ENCODE measurements at places on chromosomes 12 and 14.

DNA sequence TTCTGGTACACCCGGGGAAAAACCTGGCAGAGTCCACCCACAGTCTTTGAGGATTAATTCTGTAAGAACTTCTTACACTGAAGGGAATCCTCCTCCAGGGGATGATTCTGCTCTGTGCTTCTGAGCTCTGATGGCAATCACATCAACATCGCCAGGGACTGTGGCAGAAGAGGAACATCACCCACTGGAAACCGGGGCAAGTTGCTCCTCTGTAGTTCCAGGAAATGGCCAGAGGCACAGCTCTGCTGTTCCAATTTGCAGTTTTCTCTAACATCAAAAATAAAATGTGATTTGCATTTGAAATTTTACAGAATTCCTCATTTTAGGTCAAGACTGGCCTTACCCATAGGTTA lies 207.6 kb downstream of the DAD1 start:
- no peak for DNase-seq

GRCh38 chr12:14768823-14769405 lies 34.4 kb downstream of the WBP11 start:
- peak; percentile 13 for DNase-seq

DNA sequence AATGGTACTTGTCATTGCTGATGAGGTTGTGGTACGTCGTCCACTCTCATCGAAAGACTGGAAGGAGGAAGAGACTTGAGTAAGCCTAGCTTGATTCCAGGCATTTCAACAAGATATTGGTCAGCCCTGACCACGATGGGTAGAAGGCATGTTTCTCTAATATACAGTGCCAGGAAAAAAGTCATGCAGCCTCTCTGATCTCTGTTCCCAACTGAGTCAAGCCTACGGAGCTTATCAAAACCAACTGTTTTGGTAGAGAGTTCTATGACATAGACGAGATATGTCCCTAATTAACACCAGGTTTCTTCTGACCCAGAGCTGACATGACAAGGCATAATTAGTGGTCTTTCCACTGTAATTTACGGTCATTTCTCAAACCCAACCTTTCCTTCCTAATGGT lies 58.5 kb downstream of the NIN start:
- DNase-seq: no peak

GRCh38 chr12:48973941-48974673 lies 2.6 kb upstream of the WNT10B start:
- DNase-seq: peak; percentile 72

DNA sequence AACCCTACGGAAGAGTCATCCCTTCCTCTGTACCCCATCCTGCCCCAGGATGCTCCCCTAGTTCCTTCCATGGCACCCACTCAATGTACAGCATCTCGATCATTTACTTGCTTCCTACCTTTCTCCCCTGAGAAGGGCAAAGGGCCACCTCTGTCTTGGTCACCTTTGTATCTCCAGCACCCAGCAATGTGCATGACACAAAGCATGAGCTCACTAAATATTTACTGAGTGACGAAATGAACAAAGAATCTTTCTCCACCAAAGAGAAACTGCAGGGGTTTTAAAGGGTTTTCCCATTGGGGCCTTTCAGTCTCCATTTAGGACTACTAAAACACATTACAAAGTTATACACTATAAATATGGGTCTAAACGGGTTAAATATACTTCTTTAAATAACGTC lies 30.6 kb downstream of the ATG14 start:
- no peak for DNase-seq

GRCh38 chr12:21615431-21615830 lies 10.8 kb upstream of the GYS2 start:
- DNase-seq: no peak

DNA sequence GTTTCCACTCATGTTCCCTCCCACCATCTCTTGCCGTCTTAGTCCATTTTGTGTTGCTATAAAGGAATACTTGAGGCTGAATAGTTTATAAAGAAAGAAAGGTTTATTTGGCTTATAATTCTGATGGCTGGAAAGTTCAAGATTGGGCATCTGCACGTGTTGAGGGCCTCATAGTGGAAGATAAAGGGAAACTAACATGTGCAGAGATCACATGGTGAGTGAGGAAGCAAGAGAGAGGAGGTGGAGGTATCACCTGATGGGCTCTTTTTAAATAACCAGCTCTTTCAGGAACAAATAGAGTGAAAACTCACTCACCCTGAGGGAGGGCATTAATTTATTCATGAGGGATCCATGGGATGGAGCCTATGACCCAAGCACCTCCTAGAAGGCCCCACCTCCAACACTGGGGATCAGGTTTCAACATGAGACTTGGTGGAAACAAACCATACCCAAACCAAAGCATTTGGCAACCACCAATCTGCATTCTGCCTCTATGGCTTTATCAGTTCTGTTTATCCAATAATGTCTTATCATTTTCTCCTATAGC lies 29.5 kb downstream of the MYO1H start:
- peak; percentile 12 for DNase-seq

DNA sequence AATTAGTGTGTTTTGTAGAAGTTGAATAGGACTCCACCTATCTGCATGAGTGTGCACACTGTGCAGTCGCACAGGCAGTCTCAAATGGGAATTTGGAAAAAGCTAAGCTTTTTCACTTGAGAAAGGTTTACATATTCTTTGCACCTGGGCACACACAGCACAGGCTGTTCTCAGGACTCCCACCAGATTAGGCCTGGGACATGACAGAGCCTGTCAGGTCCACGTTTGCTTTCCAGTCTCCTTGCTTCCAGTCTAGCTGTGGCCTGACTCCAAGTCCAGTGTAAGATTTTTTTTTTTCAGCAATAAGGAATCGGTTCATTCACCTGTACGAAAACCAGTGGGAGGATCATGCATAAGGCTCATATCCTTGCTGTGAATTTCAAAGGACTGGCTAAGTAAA lies 181.3 kb downstream of the ZFP36L1 start:
- DNase-seq: no peak

DNA sequence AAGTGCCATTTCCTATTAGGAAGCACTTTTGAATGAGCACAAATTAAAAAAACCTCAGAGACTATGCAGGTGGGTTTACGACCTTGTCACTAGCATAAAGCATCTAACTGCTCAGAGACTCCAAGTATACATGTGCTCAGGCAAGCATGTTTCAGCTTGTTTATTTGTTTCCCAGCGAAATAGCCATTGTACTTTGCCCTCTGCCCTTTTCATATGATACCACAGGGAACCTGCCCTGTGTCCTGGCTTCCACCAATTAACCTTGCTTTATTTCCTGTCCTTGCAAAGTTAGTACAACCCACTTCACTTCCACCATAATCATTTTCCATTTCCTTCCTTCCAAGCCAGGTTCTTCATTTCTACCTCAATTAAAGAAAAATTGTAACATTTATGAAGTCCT lies 194.9 kb downstream of the DUSP6 start:
- no peak for DNase-seq

DNA sequence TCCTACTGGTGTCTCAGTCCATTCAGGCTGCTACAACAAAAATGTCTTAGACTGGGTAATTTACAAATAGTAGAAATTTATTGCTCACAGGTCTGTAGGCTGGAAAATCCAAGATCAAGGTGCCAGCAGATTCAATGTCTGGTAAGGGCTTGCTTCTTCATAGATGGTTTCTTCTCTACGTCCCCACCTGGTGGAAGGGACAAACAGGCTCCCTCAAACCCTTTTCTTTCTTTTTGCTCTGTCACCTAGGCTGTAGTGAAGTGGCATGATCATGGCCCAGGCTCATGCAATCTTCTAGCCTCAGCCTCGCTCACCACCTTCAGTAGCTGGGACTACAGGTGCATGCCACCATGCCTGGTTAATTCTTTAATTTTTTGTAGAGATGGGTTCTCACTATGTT lies 106.8 kb upstream of the RPH3A start:
- no peak for DNase-seq

- DNase-seq: no peak
Observed at GRCh38 chr14:68377006-68377405, 415.9 kb downstream of the ZFP36L1 start.

GRCh38 chr12:49825971-49826421 lies 2.2 kb downstream of the NCKAP5L start:
- DNase-seq: no peak

DNA sequence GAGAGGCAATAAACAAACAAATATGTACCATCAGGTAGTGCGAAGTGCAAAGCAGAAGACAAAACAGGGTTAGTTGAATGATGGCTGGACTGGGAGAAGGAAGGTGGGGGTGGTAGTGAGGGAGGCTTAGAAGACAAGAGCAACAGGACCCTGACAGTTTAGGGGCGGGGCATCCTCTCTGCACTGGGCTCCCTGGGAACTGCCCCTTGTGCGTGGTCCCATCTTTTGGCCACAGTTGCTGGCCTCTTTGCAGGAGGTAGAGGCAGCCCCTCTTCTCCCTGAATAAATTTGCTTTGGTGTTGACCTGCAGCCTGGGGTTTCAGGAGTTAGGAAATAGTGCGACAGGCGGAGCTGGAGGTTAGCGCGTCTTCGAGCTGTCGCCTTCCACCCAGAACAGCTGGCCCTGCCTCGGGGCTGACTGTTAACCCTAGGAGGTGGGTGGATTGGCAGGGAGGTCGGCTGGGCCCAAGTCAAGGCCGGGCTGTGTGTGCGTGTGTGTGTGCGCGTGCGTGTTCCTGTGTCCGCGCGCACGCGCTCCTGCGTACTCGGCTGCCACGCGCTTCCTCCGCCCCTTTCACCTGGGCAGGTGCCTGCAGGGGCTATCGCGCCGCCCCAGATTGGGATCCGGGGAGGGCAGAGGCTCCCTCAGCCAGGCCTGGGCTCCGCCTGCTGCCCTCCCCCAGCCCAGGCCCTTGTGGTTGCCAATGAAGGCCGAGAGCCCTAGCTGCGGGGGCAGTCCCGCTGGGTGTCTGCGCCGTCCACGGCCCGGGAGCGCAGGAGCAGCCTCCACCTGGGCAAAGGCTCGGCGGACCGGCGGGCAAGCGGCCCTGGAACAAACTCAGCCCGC lies 180.8 kb downstream of the ADCK1 start:
- peak; percentile 27 for DNase-seq

DNA sequence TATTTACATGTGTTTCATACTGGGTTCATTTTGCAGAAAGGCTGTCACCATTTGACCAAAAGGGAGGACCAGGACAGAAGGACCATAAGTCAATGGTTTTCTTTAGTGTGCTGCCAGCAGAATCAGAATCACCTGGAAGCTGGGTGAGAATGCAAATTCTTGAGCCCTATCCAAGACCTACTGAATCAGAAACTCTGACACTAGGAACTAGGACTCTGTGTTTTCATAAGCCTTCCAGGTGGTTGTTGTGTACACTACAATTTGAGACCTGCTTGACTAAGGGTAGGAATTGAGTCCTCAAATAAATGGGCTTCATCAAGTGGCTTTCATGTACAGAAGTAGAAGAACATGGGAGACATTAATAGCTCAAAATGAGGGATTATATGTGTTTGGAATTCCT lies 32.2 kb downstream of the PDE6H start:
- no peak for DNase-seq

All from NCI-H82 (cell line).